D721Med (cell line): ENCODE measurements at places on chromosomes 4 and X.

DNA sequence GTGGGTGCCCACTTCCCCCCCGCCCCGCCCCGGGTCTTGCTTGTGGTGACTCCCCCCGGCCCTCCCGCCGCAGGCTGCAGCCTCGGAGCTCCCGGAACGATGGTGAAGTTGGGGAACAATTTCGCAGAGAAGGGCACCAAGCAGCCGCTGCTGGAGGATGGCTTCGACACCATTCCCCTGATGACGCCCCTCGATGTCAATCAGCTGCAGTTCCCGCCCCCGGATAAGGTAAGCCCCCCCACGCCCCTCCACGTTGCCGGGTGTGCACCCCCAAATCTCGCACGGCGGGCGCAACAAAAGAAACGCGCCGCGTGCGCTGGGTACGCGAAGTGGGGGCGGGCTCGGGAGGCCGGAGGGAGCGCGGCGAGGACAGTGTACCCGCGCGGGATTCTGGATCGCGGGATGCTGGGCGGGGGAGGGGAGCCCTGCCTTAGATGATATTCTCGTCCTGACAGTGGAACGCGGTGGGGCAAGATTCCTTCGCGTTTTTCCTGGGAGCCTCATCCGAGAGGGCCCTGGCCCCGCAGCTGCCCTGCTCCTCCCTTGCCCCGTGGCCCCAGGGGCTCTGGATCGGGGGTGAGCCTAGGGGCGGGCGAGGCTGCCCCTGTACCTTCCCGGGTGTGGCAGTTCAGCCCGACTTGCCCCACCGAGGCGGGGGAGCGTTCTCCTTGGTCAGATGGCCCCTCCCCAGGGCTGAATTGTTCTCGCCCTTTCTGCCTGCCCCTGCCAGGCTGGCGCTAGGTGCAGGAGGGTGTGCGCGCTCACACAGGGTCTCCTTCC lies 819 bp downstream of the NSG1 start:
- DNase-seq: no peak

- no peak for DNase-seq
These were observed at the start of gene GYG2 for GRCh38 chrX:2828344-2828958. Gene GYG2, plus strand, starts transcription at chrX:2828930. Its CDS starts 1,259 bp downstream, at chrX:2830189.

GRCh38 chr4:55736605-55737183 lies 82.9 kb upstream of the EXOC1L start:
- DNase-seq: no peak

- no peak for DNase-seq
These were observed 333.2 kb downstream of the ARHGAP10 start for GRCh38 chr4:148065075-148065474.

GRCh38 chr4:83269256-83269655 lies 15.3 kb downstream of the COQ2 start:
- DNase-seq: no peak

DNA sequence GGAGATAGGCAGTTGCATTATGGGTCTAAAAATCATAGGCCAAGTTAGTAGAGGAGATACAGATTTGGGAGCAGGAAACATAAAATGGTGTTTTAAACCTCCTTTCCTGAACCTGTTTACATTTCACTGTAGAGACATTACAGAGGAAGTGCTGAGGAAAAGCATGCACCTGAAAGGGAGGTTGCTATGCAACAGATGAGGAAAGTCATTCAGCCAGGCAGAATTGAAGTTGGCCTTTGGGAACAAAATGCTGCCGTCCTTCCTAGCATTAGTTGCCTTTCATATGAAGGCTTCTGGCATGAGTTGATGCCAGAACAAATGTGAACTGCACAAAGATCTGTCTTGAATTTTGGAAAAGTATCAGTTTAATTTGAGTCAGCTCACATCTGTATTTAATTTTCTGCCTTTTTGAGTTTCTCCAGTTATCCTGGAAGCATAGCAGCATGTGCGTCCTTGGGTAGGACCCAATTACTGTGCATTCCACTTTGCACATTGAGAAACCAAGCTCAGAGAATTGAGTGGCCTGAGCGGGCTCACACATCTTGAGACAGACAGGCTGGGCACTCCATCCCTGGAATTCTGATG lies 38.2 kb downstream of the MAGED1 start:
- no peak for DNase-seq

DNA sequence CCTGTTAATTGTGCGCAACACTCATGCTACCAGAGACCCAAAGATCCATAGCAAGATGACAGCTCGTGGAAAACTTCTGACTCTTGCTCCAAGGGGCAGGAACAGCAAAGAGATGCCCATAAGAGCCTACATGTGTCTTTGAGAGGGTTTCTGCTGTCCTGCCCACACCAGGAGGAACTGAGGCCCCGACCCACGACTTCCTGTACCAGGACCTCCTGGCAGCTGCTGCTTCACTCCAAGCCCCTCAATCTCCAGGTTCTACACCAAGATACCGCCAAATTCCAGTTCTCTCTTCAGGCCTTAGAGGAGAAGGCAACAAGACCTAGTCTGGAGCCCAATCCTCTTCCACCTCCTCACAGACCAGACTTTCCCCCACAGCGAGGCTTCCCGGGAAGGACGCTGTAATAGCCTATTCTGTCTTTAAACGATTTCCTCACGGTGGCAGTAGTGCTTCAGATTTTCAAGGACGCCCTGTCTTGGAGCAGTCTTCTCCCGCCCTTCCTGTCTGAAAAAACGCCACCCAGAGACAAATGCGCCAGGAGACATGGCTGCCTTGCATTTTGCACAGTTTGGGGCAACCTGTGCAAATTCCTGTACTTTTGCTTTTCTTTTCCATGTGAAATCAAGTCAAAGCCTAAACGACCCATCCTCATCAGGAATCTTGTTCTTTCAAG lies 230.2 kb upstream of the STK26 start:
- no peak for DNase-seq

GRCh38 chr4:138259824-138260223 lies 17.7 kb upstream of the SLC7A11 start:
- DNase-seq: no peak

DNA sequence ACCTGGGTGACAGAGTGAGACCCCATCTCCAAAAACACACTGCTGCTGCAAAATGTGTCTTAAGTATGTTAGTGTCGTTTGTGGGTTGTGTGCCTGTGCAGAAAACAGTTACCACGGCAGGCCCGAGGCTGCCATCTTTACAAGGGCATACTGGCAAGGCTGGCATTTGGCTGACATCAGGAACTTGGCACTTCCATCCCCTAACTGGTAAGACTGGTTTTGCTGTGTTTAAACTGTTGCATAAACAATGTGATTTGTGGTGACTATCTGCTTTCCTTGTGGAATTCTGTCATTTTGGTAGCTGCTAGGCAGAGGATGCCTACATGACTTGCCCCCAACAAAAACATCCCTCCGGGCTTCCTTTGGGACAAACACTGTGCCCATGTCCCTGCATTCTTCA lies 12.3 kb downstream of the LRP2BP start:
- no peak for DNase-seq

DNA sequence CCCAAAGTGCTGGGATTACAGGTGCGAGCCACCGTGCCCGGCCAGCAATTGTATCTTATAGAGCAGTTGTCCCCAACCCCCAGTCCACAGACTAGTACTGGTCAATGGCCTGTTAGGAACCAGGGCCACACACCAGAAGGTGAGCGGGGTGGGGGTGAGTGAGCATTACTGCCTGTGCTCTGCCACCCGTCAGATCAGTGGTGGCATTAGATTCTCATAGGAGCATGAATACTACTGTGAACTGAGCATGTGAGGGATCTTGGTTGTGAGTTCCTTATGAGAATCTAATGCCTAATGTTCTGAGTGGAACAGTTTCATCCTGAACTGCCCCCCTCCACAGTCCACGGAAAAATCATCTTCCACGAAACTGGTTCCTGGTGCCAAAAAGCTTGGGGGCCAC lies 328.0 kb upstream of the BOD1L1 start:
- no peak for DNase-seq

GRCh38 chr4:36841583-36842326 lies 402.8 kb upstream of the NWD2 start:
- DNase-seq: no peak

- no peak for DNase-seq
These were observed 492.1 kb downstream of the PACRGL start for GRCh38 chr4:21192367-21192766.

DNA sequence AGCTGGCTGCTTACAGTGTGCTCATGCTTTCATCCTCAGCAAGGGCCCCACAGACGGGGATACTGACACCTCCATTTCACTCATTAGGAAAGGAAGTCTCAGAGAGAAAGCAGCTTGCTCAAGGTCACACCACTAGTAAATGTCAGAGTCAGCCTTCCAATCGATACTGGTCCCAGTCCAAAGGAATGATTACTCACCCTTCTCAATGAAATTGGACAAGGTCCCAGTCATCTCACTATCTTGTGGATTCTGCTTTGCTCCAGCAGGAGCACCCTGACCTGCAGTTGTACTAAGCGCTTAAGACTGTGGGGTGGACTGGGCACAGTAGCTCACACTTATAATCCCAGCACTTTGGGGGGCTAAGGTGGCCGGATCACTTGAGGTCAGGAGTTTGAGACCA lies 132.2 kb upstream of the SLC34A2 start:
- no peak for DNase-seq

DNA sequence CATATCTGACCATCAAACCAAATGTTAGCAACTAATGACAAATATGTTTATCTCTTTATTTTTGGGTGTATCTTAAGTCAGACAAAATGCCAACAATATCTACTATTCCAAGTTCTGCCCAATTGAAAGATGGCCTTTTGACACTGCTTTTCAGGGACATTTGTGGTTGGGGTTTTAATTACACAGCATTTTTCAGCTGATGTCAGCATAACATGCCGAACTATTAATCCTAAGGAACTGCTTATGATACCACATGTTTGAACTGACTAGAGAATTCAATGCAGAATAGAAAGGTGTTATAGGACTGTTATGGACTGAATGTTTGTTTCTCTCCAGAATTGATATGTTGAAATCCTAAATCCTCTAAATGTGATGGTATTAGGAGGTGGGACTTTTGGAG lies 445.1 kb downstream of the TMA16 start:
- no peak for DNase-seq

- DNase-seq: no peak
These were observed 13.8 kb downstream of the GPM6B start for GRCh38 chrX:13803116-13803515.

GRCh38 chrX:104195489-104196084 lies 29.3 kb downstream of the FAM199X start:
- no peak for DNase-seq

- no peak for DNase-seq
These were observed 54.2 kb downstream of the PLAC1 start for GRCh38 chrX:134603806-134604700.

DNA sequence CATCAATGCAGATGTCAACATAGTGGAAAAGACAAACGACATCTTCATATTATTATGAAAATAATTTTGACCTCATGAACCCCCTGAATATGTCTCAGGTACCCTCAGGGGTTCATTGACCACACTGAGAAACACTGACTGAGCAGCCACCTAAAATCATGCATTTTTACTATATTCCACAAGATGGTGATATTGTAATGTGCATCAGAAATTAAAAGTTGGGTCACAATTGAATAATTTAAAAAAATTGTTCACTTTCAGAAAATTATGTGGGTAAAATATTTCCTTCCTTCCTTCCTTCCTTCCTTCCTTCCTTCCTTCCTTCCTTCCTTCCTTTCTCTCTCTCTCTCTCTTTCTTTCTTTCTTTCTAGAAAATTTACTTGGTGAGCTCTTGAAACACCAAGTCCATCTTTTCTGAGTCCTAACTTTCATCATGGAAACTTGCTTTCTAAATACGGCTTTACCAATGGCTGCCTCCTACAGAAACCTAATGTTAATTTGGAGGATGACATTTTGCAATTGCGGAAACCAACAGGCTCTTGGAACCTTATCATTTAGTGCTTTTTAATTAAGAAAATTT lies 103.6 kb downstream of the RTL3 start:
- DNase-seq: no peak

DNA sequence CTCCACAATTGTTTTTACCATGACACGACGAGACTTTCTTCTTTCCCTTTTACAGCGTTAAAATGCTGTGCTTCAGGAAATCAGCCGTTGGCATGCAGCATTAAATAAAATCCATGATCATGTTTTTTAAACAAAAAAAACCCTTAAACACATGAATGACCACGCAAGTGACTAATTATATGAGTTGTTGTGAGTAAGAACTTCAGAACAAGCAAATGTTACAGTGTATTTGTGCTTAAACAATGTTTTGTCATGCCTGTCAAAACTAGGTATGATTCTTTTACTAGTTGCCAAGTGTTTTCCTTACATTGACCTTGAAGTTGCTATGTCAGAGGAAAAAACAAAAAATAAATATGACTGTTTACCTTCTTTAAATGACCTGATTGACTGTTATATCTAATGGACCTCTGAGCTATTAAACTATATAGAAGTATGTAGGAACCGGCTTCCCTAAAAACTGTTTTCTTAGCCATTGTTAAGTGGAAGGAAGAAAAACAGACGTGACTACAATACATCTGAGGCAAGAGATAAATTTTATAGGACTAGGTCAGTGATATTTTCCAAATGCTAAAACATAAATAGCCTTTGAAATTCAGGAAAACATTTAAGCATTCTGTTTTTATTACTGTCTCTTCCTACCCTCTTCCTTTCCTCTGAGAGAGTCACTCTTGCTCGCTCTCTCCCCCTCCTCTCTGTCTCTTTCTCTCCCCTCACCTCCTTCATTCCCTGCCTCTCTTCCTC lies 197.1 kb downstream of the PALLD start:
- DNase-seq: no peak

DNA sequence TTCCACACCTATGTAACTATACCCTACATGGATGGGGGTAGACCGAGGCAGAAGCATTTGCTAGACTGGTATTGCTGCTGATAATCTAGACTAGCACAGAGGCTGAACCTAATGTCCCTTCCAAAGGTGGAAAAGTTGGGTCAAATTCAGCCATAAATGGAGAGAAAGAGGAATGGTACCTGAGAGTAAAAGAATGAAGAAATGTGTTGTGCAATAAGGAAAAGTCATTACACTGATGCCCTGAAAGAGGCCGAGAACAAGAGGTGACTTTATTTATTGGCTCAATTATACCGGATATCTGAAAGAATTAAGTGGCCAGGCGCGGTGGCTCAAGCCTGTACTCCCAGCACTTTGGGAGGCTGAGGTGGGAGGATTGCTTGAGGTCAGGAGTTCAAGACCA lies 52.1 kb downstream of the ZNF41 start:
- no peak for DNase-seq

- DNase-seq: no peak
These were observed 67.9 kb upstream of the CAPN6 start for GRCh38 chrX:111338095-111338698.

- no peak for DNase-seq
These were observed 31.6 kb upstream of the CT47C1 start for GRCh38 chrX:119041175-119041574.

DNA sequence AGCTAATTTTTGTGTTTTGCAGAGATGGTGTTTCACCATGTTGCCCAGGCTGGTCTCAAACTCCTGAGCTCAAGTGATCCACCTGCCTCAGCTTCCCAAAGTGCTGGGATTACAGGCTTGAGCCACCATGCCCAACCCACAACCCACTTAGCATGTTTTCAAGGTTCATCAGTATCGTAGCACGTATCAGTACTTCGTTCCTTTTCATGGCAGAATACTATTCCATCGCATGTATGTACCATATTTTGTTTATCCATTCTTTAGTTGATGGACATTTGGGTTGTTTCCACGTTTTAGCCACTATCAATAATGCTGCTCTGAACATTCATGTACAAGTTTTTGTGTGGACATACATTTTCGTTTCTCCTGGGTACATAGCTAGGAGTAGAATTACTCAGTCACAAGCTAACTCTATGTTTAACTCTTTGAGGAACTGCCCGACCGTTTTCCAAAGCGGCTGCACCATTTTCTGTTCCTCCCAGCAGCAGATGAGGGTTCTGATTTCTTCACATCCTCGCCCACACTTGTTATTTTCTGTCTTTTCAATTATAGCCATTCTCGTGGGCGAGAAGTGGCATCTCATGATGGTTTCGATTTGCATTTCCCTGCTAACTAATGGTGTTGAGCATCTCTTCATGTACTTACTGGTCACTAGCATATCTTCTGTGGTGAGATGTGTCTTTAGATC lies 32.5 kb downstream of the MAN2B2 start:
- no peak for DNase-seq
